ENCODE measurements at places on chromosomes 4 and X. TPM values are rescaled to one million over a fixed set of nuclear protein-coding genes. Genes with fewer than 3 reads are reported as not detected.

The TRIM61 gene
- polyA plus RNA-seq = 2.7 TPM

DNA sequence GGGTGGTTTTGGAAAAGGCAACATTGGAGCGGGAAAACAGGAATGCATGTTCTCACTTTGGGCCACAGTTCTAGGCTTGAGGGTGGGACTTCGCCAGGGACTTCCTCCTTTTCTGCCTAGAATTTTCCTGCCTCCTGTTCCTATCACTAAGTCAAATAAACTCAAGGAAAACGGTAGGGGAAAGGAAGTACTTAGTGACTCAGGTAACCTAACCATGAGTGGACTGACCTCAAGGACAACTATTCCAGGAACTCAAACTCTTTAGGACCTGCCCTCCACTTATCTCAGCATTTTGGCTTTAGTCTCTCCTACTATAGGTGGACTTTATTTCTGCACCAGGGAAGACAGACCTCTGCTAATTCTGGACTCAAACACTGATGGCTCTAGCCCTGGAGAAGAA lies 281.7 kb downstream of the ZNF674 start:
- no peak for DNase-seq

- no peak for DNase-seq
Measured at GRCh38 chr4:39542611-39543012, 15.4 kb upstream of the UGDH start.

DNA sequence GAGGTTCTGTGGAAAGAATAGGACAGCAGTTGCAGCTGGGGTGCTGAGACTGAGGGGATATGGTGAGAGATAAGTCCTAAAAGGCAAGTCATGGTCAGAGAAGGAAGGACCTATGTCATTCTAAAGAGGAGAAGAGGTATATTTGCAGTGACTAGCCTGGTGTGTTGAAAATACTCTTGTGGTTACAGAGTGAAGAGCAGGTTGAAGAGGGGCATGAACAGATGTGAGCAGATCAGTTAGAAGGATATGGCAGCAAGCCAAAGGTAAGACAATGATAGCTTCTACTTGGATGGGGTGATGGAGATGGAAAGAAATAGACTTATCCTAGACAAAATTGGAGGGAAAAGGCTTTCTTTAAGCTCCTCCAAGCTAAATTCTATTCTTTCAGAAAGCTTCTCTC lies 469.8 kb upstream of the CPEB2 start:
- DNase-seq = no peak

DNA sequence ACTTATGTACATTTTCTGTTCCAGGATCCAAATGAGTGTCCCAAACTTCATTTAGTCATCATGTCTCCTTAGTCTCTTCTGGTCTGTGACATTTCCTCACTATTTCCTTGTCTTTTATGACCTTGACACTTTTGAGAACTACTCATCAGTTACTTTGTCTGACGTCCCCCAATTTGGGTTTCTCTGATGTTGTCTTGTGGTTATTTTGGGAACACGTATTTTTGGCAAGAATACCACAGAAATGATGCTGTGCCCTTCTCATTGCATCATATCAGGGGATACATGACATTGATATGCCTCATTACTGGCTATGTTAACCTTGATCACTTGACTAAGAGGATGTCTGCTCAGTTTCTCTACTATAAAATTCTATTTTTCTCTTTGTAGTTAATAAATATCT lies 308.8 kb downstream of the ZNF674 start:
- DNase-seq = no peak

DNA sequence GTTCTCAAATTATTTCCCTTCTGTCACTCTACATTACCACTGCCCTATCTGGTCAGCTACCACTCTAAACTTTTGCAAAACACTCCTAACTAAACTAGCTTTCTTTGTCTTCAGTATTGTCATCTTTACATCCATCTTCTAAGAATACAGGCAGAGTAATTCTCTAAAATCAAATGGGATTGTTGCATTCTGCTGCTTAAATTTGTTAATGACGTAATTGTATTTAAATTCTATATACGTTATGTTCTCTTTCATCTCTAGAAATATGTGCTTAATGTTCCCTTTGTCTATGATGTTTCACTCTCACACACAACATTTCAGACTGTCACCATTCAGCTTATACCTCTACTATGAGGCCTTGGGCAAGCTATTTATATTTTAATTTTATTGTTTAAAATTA lies 1041.1 kb upstream of the POU3F4 start:
- no peak for DNase-seq

- no peak for DNase-seq
Measured at GRCh38 chr4:6137027-6137746, 63.2 kb downstream of the JAKMIP1 start.

Data from forelimb muscle (tissue), 1 donor.